NCI-H510A (cell line): ENCODE measurements at places on chromosomes 2 and 18.

DNA sequence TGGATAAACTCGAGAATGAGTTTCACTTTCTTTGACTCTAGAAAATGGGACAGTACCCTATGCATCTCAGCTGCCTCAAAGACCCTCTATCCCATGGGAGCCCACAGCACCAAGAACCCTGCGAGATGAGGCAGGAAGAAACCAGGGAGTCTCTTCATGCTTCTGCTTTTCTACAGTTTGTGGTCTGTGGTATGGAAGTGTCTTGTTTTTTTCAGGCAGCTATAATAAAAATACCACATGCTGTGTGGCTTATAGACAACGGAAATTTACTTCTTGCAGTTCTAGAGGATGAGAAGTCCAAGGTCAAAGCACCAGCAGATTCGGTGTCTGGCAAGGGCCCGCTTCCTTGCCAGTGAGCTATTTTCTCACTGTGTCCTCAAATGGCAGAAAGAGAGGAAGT is 257.9 kb downstream of the SUCLG1 start:
- DNase-seq = no peak

DNA sequence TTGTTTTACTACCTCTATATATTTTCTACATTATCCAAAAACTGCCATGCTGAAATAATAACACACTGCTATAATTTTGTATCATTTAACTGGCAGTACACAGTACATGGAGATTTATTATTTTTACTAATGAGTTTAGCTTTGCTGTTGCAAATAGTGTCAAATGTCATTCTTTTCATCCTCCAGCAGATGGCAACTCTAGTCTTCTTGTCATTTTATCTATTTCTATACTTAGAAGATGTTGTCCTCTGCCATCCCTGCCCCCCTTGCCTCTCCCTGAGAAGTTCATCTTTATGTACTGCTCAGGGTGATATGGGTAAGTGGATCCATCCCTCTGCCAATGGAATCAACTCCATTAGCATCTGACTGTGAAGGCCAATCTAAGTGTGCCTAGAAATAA is 21.7 kb upstream of the LRRTM1 start:
- no peak for DNase-seq

- DNase-seq = no peak
Measured at GRCh38 chr2:33042819-33043218, 96.1 kb downstream of the LTBP1 start.

GRCh38 chr18:3255611-3256165 is 6.2 kb upstream of the MYL12B start:
- no peak for DNase-seq

DNA sequence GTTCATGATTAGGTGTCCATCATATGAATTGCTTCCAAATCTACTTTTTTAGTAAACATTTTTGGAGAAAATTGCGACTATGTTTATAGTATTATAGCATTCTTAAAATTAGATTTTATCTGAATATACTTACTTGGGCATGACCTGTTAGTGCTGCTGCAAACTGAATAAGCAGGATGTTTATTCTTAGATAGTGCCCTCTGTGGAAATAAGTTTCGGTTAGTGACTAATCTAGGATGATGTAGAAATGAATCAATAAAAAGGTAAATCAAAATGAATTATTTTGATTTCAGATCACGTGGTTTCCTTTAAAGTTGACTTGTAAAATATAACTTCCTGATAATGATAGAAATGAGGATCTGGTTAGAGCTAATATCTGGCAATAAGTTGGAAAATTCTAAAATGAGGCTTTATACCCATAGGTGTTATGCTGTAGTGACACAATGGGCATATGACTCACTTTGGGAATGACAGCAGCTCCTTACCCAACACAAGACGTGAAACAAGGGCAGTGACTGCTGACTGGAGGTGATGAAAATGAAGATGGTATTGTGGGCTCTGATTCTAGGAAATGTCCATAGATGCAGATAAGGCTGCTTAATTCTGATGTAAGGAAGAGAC is 165.8 kb upstream of the TCF4 start:
- DNase-seq = no peak

DNA sequence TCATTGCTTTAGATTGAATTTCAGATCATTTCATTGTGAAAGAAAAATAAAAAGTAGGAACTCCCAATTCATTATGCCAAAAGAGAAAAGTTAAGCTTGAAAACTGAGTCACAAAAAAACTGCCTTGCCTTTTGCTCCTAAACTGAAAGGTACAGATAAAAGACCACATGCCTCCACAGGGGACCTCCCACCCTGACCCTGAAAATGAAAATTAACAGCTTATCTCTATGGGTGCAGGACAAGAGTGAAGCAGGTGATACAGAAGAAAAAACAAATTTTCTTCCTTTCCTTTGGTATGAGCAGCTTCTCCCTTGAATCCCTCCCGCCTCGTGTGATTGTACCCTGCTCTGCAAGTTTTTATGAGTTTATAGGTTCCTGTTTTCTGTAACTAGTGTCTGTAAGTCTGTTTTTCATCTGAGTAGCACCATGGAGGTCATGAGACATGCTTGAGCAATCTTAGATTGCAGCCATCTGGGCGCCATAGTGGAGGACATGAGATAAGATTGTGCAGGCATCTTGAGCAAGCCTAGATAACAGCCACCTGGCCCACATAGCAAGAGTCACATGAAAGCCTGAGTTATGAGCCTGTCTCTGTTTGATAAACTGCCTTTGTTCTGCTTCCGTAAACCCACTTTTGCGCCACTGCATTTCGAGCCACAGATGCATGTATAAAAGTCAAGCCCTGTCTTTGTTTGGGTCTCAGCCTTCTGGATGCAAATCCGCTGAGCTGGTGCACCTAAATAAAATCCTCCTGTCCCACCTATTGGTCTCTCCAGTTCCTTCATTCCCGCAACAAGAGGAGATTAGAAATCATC is 56.2 kb upstream of the DYNC1I2 start:
- no peak for DNase-seq

DNA sequence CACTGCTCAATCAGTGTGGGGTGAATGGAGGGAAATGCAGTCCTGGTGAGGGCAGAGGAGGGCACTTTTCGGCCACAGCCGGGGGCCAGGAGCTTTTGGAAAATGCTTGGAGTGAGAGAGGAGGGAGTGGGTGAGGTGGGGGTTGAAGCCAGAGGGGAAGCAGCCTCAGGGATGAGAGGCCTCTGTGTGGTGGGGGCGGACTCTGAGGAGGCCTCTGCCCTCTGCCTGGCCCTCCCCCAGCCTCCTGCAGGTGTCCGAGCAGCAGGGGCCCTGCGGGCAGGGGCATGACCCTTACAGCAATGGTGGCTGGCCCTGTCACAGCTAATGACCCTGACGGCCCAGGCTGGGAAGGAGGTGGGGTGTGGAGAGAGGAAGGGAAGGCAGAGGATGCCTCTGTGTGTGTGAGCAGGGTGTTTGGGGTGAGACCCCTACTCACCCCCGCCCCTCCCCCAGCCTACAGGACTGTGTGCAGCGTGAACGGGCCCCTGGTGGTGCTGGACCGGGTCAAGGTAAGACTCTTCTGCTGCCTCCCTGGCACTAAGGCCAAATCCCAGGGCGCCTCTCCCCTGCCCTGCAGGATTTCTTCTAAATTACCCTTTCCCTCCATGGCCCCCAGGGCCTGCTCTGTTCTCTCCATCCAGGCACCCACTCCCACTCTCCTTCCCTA is 7.6 kb downstream of the ATP6V1B1 start:
- DNase-seq = no peak

- no peak for DNase-seq
Measured at GRCh38 chr18:58640428-58640805, 11.5 kb upstream of the ALPK2 start.

DNA sequence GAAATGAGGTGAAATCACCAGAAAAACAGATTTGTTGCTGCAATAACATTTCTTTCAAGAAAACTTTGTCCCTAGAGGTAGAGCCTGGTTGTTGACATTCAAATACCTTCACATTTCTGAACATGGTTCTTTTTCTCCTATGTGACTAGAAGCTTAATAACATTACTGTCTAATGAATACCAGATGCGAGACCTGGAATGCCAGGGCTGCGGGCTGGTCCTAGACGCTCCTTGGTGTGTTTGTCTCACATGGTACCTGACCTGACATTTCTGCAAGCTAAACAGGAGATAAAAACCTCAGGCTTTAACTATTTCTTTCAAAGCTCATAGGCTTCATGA is 38.5 kb downstream of the ACKR3 start:
- no peak for DNase-seq

DNA sequence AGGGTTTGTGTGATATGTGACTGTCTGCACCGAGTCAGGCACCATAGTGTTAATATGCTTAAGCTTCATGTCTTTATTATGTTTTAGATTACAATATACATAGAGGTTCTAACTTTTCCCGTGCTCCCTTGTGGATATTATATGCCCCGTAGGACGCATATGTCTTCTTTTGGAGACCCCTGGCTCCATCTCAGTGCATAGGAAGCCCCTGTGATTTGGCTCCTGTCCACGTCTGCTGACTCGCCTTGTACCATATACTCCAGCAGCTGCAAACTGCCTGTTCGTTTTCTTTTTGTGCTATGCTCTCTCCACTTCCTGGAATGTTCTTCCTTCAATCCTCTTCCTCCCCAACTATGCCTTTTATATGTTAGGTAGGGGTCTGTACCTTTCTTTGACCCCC is 110.9 kb downstream of the PTRHD1 start:
- DNase-seq = no peak

DNA sequence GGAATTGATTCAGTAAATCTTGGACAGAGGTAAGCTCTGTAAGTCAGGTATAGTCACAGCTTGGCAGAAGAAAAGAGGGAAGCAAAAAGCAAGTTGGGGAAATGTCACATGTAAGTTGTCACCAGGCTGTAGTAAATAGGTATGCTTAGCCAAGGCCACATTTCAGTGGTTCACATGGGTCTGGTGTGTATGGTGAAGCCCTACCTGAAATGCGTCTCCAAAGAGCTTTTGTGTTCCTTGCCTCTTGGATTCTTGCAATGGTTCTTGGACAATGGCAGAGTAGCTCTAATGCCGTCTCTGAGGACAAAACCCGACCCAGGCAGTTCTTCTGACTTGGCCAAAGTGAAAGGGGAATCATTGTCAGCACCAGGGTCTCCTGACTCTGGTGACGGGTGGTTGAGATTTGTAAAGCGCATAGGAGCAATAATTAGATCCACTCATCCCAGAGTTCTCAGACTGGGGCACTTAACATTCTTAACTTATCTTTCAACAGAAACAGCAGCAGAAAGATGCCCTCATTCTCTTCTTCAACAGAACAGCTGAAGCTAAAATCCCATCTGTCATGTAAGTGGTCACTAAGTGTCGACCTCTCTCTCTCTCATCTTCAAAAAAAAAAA is 34.4 kb upstream of the RPL37A start:
- no peak for DNase-seq

DNA sequence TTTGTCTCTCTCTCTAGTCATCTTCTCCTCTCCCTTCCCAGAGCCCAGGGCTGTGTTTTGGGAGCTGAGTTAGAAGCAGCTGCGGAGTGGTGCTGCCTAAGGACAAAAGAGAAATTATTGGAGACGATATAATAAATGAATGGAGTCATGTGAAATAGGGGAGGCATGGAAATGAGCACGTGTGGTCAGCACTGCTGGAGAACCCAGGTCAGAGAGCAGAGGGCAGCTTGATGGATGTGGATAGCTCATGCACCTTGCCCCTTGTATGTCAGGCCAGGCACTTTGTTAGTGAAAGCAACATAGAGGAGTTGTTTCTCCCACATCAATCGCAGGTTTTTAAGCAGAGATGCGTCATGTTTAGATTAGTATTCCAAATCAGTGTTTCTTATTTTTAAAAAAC is 15.7 kb downstream of the TTR start:
- DNase-seq = no peak

DNA sequence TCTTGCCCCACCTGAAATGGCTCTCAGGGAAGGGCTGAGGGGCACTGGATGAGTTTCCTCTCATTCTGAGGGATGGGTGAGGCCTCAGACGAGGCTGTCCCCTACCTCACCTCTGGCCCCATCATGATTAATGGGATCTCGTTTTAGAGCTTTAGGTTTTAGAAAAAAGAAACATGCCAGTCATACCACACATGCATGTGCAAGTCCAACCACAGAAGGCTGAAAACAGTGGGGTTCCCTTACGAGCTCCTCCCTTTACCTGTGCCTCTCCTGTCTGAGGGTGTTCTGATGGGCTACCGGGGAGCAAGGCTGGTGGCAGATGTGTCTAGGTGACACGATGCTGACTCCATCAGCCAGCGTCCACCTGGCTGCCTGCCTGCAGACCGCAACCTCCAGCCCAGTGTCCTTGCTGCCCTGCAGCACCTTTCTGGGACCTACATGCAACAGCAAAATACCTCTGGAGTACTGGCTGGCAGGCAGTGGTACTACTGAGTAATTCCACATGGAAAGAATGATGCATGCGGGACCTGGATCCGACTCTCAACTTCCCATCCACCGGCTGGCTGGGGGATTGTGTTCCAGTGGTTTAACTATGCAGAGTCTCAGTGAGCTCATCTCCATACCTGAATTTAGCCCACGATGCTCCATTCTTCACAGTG is 9.1 kb upstream of the LYPD6B start:
- DNase-seq = no peak

DNA sequence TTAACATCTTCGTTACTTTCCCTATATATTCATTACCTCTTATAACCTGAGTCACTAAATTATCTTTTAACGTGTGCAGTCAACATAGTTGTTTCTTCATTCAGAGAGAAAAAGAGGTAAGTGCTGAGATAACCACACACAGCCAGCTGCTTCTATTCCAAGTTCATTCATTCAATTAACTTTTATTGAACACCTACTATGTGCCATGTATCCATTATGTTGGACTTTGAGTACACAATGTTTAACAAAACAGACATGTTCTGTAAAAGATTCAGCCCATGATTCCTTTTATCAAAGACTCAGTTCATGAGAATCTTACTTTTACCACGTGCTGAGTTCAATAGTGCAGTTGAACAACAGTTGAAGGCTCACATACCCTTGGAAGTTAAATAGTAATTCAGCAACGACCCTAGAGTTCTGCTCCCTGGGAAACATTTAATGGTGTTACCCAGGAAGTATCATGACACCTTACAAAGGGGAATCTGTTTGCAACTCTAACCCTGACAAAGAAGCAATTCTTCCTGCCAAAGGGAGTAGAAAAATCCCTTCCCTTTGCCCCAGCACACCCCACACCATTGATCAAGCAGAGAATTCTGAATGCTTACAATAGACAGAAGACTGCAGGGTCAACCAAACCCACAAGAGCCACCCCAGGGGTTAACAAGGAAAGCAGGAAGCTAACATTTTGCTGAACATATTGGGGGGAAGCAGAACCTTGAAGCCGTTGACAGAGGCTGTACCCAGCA is 595.8 kb downstream of the STK39 start:
- DNase-seq = no peak

GRCh38 chr2:140247451-140248195 is 1467.4 kb upstream of the NXPH2 start:
- no peak for DNase-seq

DNA sequence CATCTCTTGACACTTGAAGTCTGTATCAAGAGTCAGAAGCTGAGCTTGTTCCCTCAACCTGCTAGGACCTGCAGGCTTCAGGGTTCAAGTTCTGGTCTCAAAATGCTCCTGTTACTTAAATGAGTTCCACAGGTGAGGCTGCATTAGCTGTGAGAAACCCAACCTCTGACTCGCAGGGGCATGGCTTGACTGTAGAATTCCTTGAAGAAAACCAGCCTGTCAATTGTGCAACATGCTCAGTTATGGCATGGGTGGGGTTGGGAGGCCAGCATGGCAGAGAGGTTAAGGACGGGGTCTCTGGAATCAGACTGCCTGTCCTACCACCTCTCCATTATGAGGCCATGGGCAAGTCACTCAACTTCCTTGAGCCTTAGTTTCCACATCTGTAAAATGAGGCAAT is 235.8 kb downstream of the EN1 start:
- DNase-seq = no peak
